Stimulated activated CD8-positive, alpha-beta memory T cell treated with anti-CD3 and anti-CD28 coated beads, Interleukin-4, amount 100 ng/mL, for 4 hours (primary cell): ENCODE measurements at places on chromosomes 7 and 10.

DNA sequence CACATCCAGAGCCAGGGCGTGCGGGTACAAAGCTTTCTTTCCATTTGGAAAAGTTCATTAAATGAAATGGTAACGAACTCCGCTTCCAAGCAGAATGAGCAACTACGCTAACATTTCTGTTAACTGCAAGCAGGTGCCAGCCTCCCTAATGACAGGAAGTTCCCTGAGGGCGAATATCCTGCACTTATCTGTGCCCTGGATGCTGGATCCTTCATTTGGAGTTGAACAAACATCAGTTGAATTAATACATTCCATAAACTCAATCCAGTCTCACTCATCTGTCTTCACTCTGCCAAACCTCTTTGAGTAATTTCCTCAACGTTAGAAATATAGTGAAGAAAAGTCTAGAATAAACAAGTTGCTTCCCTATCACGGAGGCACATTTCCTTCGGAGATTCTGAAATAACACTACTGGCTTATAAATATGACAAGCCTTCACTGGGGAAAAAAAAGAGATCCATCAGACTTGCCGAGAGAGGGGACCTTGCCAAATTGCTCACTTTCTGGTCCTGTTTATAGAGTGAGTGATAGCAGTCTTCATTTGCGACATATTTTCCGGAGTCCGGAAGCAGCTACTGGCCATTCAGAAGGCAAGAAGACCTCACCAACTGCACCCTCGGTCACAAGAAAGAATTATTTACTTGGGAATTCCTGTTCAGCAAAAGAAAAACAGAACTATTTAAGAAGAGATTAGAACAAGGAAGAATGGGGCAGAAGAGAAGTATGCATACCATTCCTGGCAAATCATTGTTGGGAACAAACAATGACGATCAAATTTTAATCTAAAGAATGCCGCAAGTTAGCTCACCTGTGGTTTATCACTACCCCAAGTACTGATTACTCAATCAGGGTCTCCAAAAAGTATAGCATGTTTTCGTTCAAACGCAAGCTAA is 196.4 kb downstream of the FAM107B start:
- DNase-seq: no peak

DNA sequence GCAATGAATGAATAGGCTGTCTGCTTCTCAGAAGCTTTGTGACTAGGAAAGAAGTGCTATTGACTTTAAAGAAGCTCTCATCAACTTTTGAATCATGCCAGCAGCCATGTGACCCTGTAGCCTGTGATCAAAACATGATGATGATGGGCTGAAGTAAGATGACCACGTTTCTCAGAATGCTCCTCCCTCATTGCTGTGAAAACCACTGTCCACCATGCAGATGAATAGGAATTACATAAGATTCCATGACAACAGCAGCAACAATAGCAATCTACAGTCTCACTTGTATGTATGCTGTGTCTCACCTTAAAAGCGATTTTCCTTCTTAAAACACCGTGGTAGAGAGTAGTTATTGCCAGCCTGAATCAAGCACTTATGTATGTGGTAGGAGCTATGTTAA is 228.4 kb downstream of the TRIL start:
- no peak for DNase-seq

- DNase-seq: no peak
Observed at GRCh38 chr10:7337431-7338171, 73.2 kb downstream of the SFMBT2 start.

DNA sequence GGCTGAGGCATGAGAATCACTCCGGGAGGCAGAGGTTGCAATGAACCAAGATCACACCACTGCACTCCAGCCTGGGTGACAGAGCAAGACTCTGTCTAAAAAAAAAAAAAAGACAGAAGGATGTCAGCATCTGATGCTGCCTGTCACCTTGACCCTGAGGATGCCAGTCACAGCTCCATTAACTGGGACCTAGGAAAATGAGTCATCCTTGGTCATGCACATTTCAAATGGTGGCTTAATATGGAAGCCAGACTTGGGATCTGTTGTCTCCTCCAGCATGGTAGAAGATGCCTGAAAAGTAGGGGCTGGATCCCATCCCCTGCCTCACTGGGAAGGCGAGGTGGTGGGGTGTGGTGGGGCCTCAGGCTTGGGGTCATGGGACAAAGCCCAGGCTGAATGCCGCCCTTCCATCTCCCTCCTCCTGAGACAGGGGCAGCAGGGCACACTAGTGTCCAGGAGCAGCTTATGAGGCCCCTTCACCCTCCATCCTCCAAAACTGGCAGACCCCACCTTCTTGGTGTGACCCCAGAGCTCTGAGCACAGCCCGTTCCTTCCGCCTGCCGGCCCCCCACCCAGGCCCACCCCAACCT is 1.3 kb downstream of the NOS3 start:
- no peak for DNase-seq

- DNase-seq: no peak
Observed at GRCh38 chr10:77637532-77638320, at the start of gene KCNMA1. TSS of gene KCNMA1 (minus strand) at chr10:77637808.

GRCh38 chr10:77110757-77111156 is 526.9 kb downstream of the KCNMA1 start:
- DNase-seq: no peak

DNA sequence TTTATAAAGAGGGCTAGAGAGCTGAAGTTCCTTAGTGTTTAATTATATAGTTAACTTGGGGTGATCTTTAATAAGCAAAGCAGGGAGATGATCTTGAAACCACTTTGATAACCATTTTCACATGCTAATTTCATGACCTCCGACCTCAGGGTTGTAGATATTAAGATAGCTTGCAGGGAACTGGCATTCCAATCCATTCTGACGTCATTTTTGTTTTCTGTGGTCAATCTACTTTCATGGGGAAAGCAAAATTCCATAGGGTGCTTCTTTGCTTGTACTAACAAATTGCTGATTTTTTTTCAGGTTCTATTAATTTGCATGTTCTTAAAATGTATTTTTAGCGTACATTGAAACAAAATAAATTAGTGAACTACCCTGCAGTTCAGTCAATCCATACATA is 139.3 kb downstream of the CDCA7L start:
- DNase-seq: no peak

DNA sequence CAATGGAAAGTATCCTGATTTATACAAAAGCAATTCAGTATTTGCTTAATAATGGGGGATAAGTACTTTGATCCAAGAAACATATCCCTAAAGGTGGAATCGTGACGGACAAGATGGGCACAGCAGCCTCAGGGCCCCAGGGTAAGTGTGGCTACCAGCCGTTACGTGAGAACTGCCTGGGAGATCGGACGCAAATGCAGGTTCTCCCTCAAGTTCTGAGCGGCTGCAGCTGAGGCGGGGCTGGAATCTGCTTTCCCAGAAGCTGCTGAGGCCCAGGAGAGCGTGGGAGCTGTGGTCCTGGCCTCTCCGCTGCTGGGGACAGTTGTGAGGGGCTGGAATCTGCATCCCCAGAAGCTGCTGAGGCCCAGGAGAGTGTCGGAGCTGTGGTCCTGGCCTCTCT is 13.5 kb downstream of the FOXL3 start:
- DNase-seq: no peak

DNA sequence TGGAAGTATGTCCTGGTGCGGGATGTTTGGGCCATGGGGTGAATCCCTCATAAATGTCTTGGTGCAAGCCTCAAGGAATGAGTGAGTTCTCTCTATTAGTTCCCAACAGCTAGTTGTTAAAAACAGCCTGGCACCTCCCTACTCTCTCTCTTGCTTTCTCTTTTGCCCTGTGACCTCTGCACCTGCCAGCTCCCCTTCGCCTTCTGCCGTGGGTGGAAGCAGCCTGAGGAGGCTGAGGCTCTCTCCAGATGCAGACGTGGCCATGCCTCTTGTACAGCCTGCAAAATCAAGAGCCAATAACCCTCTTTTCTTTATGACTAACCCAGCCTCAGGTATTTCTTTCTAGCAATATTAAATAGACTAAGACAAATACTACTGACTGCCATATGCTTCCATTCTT is 210.3 kb downstream of the POM121L12 start:
- DNase-seq: no peak
